ENCODE measurements at places on chromosomes 1 and 21. TPM values are rescaled to one million over a fixed set of nuclear protein-coding genes. Genes with fewer than 3 reads are reported as not detected.

Gene CLDN17
- not detected for total RNA-seq

Gene CRNN
- not detected for total RNA-seq

Gene COL16A1
- total RNA-seq = not detected

DNA sequence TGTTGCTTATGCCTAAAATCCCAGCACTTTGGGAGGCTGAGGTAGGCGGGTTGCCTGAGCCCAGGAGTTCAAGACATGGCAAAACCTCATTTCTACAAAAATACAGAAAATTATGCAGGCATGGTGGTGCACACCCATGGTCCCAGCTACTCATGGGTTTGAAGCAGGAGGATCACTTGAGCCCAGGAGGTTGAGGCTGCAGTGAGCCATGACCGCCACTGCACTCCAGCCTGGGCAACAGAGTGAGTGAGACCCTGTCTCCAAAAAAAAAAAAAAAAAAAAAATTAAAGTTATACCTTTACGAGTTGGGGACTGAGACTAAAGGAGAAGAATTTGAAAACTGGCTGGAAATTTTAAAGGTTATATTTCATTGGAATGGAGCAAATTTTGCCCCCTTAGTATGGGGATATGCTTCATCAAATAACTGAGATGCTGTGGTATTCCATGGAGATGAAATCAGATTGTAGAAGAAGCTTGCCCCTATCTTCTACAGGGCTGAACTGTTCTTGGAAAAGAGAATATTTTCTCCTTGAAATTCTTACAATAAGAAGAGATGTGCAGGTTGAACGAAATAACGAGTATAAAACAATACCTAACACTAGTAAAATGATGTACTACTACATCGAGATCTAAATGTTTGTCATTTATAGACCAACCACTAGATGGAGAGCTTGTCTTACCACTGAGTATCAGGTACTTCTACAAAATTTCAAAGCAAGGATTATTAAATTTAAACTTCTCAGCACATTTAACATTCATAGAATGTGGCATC, 34.9 kb upstream of the SCYL3 start:
- no peak for DNase-seq

GRCh38 chr1:14003552-14003951, 303.6 kb downstream of the PRDM2 start:
- no peak for DNase-seq

- DNase-seq = no peak
These were observed 35.3 kb downstream of the BEND5 start for GRCh38 chr1:48741380-48741779.

DNA sequence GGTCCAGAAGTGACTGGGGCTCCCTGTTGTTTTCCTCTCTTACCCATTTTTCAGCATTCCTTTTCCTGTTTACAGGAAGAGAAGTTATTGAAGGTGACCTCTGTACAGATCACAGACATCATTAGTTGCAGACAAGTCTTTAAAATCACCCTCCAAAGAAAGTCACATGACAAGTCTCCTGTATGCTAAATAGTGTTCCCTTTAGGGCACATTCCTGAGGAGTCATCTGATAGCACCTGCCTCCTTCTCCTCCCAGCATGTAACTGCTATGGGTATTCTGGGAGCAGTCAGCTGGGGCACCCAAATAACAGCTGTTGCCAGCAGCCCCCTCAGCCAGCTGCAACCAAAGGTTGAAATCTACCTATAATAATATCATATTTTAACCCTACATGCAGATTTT, 200.6 kb downstream of the PTGER3 start:
- DNase-seq = no peak

GRCh38 chr1:226579781-226580323, 31.3 kb downstream of the STUM start:
- no peak for DNase-seq

All from activated CD8-positive, alpha-beta T cell treated with anti-CD3 and anti-CD28 coated beads, Interleukin-2, amount 10 ng/mL, durations not matched to agents 7 days and 5 days (primary cell).